Hepatocyte (in vitro differentiated cells): ENCODE measurements at places on chromosomes 6 and 20. TPM values are rescaled to one million over a fixed set of nuclear protein-coding genes. Genes with fewer than 3 reads are reported as not detected.

DNA sequence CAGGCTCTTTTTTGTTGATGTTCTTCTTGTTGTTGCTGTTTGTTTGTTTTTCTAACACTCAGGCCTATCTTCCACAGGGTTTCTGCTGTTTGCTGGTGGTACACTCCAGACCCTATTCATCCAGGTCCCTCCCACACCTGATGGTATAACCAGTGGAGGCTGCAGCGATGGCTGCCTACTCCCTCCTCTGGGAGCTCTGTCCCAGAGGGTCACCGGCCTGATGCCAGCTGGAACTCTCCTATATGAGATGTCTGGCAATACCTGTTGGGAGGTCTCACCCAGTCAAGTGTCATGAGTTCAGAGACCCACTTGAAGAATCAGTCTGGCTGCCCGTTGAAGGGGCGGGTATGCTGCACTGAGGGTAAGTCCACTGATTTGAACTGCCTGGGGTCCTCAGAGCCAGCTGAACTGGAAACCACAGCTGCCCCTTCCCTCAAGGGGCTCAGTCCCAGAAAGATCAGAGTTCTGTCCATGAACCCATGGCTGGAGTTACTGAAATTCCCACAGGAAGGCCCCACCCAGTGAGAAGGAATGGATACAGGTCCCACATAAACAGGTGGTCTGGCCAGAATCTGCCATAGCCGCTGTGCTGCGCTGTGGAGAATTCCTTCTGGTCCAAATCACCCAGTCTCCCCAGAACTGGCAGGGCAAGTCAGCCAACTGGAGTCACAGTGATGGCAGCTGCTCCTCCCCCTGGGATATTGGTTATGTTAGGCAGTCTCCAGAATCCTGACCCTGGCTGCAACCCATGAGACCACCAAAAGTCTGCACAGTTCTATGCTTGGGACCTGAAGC is 664.4 kb downstream of the FRK start:
- H3K4me1 ChIP-seq, result no peaks in the 10 kb centered on the region
- H3K4me3 ChIP-seq, result no peak overlapping the region
- no peak overlapping the region for H3K27ac ChIP-seq
- DNase-seq, result no peak
- no peaks in the 10 kb centered on the region for H3K36me3 ChIP-seq

Gene DZANK1
- 2.0 and 2.2 TPM in 2 replicates for polyA plus RNA-seq

GRCh38 chr20:9022376-9022775 is 46.5 kb upstream of the PLCB4 start:
- H3K36me3 ChIP-seq, result no peaks in the 10 kb centered on the region
- H3K27ac ChIP-seq, result no peak overlapping the region
- H3K27me3 ChIP-seq, result no peaks in the 10 kb centered on the region
- no peak overlapping the region for H3K4me3 ChIP-seq
- no peak for DNase-seq

DNA sequence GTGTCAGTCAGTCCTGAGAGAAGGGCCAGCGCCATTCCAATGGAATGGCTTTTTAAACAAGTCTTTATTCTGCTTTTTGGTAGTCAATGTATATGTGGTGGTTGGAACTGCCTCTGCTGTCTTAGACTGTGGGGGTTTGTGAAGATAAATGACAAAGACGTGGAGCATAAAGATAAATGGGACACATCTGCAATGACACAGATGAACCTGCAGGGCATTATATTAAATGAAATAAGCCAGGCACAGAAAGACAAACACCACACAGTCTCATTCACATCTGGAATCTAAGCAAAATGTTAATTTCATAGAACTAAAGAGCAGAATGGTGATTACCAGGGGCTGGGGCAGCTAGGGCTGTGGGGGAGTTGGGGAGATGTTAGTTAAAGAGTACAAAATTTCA is 912.8 kb upstream of the MAN1A1 start:
- H3K4me1 ChIP-seq, result no peaks in the 10 kb centered on the region
- H3K27ac ChIP-seq, result no peak overlapping the region
- no peak overlapping the region for H3K4me3 ChIP-seq
- no peaks in the 10 kb centered on the region for H3K36me3 ChIP-seq
- no peak for DNase-seq

GRCh38 chr20:49608752-49609670 is 41.1 kb upstream of the PTGIS start:
- peak; percentile 86 for DNase-seq
- peaks cover 13% of the 10 kb centered on the region for H3K4me1 ChIP-seq
- H3K27ac ChIP-seq, result no peak overlapping the region
- H3K27me3 ChIP-seq, result no peaks in the 10 kb centered on the region
- H3K4me3 ChIP-seq, result no peak overlapping the region

- H3K27me3 ChIP-seq, result no peaks in the 10 kb centered on the region
- H3K36me3 ChIP-seq, result no peaks in the 10 kb centered on the region
- no peak overlapping the region for H3K27ac ChIP-seq
Observed at GRCh38 chr6:141290941-141291721, 841.6 kb upstream of the GJE1 start.

DNA sequence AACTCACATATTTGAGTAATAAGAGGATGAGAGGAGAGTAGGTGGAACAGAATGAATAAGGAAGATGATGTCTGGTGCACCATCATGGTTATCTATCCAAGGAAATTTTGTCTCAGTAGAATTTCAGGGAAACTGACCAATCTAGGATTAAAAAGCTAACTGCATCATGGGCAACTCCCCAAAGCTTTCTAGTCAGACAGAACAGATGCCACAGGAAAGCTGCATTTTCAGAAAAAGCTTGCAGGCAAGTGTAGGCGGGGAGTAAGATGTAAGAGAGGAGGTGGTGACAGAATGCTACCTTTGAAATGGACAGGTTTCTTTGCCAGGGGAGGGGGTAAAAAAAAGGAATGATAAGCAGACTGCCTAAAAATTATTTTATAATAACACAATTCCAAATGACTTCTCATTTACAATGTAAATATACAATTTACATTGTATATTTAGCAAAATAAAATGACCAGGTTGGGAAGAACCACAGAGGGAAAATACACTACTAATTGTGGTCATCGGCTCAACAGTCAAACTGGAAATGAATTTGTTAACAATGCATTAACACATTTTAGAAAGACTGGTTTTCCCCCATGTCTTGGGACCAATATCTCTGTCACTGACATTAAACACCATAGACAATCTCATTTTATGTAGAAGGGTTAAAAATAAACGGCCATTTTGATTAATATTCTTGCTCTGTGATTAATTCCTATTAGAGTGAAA is 15.1 kb downstream of the NHSL1 start:
- H3K27me3 ChIP-seq, result no peaks in the 10 kb centered on the region
- no peaks in the 10 kb centered on the region for H3K36me3 ChIP-seq
- peaks cover 32% of the 10 kb centered on the region for H3K4me1 ChIP-seq
- DNase-seq, result no peak

DNA sequence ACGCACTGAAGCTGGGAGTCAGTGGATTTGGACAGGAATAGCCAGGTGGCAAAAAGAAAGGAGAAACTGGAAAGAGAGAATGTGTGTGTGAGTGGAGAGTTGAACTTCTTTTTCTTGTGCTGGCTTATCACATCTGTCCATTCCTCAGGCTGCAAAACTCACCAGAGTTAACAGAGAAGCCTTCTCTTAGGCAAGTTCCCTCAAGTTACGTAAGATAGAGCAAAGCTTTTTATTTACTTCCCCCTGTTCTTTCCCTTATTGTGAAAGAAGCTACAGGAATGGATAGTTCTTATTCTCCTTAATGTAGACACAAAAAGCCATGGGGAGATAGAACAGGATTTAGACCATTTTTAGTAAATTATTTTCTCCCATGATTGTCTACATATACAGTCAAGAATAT is 188.6 kb downstream of the BMP2 start:
- no peaks in the 10 kb centered on the region for H3K27me3 ChIP-seq
- peaks cover 4% of the 10 kb centered on the region for H3K4me1 ChIP-seq
- no peaks in the 10 kb centered on the region for H3K36me3 ChIP-seq
- no peak for DNase-seq
- H3K4me3 ChIP-seq, result no peak overlapping the region

- no peaks in the 10 kb centered on the region for H3K27me3 ChIP-seq
- H3K4me1 ChIP-seq, result peaks cover 15% of the 10 kb centered on the region
- peak overlapping the region; percentile 22 for H3K27ac ChIP-seq
- peak; percentile 48 for DNase-seq
- no peaks in the 10 kb centered on the region for H3K36me3 ChIP-seq
- H3K4me3 ChIP-seq, result no peak overlapping the region
Observed at GRCh38 chr20:12594410-12595088, 414.2 kb upstream of the SPTLC3 start.

GRCh38 chr6:5541751-5542432 is 280.6 kb downstream of the FARS2 start:
- H3K4me1 ChIP-seq, result peaks cover 6% of the 10 kb centered on the region
- H3K27ac ChIP-seq, result no peak overlapping the region
- peak; percentile 13 for DNase-seq
- H3K36me3 ChIP-seq, result no peaks in the 10 kb centered on the region
- H3K27me3 ChIP-seq, result no peaks in the 10 kb centered on the region
